Urinary bladder (tissue), 4 donors: ENCODE measurements at places on chromosomes 1 and 21. TPM values are rescaled to one million over a fixed set of nuclear protein-coding genes. Genes with fewer than 3 reads are reported as not detected.
A peak's percentile ranks its signal among the peaks of the same experiment; 100 is the strongest.

- no peak for DNase-seq
Observed at GRCh38 chr1:207248544-207249198, 72.8 kb upstream of the CD55 start.

- DNase-seq: peak; percentile 26
Observed at GRCh38 chr1:88302843-88303486, 381.1 kb upstream of the PKN2 start.

- DNase-seq: no peak
Observed at GRCh38 chr1:180953291-180954004, 40.8 kb downstream of the KIAA1614 start.

DNA sequence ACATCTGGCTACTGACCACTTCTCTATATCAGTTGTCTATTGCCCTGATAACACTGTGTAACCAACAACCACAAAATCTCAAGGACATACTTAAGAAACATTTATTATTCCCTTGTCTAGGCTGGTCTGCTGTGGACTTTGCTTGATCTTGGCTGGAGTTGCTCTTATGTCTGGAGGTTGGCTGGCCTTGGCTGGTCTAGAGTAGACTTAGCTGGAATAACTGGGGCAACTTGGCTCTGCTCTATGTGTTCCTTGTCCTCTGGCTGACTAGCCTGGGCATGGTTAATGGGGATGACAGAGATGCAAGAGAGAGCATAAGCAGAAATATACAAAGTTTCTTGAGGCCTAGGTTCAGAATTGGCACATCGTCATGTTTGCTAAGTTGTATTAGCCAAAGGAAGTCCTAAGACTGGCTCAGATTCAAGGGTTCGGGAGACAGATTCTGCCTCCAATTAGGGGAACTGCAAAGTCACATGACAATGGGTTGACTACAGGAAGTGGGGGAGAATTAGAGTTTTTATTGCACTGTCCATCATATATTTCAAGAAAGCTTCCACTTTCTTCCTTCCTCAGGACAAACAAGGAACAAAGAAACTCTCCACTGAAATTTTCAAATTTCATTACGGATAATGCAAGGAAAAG, 61.4 kb upstream of the HMCN1 start:
- DNase-seq: no peak

GRCh38 chr1:76781447-76781846, 85.8 kb upstream of the ST6GALNAC5 start:
- no peak for DNase-seq

DNA sequence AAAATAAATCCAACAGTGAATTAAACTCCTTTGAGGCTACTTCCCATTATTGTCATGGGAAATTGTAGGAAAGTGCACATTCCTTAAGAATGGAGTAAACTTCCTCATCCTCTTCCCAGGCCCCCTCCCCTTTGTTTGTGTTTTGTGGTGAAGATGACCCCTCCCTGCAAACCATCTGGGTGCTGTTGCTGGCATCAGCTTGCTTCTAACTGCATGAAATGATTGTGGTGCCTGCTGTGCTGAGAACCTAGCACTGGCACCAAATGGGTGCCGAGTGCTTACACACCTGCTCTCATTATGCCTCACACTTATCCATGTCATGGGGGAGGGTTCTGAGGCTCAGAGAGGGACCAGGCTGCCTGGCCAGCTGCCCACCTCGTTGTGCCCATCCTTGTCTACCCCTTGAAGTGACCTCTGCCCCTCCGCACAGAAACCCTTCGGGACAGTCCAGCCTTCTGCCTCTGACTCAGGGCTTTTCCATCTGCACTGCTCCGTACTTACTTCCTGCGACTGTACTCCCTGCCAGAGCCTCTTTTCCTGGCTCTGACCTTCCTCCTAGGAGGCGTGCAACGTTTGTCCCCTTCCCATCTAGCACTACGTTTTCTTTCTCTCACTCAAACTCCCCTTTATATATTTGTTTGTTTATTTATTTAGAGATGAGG, 30.6 kb downstream of the CAPN2 start:
- DNase-seq: no peak

DNA sequence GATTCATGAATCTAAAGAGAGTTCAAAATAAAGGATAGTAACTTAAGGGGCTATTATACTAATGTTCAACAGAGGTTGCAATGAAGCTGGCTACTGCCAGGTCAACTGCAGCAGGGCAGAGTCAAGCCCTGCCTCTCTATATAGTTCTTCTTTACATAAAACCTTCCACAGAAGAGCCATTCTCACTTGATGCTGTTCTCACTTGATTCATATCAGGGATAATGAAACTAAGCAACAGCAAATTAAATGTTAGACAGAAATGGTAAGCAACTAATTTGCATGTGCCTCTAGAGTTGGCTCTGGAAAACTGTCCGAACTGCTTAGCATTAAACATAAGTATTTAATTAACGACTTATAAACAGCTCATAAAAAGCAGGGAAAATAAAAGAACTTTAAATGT, 17.4 kb downstream of the CCSAP start:
- no peak for DNase-seq

DNA sequence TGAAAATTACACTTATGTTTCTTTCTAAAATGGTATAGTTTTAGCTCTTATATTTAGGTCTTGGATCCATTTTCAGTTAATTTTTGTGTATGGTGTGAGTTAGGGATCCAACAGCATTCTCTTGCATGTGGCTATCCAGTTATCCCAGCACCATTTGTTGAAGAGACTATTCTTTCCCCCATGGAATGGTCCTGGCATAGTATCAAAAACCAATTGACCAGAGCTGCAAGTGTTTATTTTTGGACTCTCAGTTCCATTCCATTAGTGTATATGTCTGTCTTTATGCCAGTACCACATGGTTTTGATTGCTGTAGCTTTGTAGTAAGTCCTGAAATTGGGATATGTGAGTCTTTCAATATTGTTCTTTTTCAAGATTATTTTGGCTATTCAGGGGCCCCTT, 14.3 kb downstream of the TTLL10 start:
- no peak for DNase-seq

DNA sequence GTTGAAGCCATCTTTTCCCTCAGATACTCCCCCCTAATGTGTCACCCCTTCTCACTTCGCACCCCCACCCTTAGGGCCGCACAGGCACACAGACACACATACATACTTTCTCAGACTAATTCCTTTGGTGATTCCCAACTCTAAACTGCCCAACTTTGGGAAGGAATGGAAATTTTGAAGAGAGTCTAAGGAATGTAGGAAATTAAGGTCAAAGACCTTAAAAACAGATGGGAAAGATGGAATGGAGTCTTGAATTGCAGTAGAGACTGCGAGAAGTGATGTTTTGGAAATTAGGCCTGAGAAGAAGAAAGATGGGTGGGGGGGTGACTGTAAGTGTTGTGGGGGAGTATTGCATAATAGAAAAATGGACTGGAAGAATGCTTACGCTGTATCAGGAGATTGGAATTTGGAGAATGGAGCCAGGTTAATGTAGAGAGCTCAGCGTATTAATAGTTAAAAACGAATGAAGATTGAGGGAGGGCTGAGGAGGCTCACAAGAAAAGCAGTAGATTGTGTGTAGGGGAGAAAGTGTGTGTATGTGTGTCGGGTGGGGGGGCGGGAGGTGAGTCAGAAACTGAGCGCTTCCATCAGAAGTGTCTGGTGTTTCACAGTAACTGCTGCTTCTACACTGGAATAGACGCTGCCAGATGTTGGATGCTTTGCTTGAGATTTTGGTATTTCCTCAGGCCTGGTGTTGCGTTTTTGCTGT, 1.7 kb downstream of the PIP5K1A start:
- no peak for DNase-seq

DNA sequence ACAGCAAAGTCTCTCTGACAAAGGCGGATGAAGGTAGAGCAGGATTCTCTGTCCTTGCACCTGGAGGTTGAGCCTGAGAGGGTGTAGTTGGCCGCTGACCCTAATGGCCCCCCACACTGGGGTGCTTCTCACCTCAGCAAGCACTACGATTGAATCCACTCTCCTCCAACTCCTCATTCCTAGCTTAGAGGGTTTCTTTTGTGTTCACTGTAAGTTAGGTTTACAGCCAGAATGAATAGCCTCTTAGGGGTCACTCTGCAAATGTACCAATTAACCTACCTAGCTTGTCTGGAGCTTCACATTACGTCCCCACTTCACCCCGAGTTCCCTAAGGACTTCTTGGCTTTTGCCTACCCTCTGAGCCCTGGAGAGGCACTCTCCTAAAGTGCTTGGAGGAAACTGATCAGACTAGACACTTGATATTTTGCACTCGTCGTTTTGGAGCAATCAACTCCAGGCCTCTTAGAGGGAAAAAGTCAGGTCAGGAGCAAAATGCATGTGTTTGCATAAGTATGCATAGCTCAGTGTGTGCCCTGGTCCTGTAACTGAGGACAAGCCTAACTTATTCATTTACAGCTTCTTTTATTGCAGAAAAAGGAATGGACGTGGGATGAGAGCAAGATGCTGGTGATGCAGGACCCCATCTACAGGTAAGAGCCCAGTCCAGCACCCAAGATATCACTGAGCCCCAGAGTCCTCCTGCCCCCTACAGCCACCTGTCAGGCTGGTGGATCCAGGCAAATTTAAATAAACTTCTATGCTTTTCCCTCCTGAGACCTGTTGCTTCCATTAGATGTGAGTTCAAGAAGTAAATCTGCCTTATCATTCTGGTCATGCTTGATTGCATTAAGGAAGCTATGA, 76.4 kb downstream of the SPATA46 start:
- DNase-seq: no peak

The TMEM39B gene
- total RNA-seq: 4.2 TPM

The CNR2 gene
- 0.11 TPM for total RNA-seq

The DFFA gene
- 26.8 TPM for total RNA-seq

The TTLL10 gene
- total RNA-seq: not detected

The LAMC2 gene
- total RNA-seq: 4.3 TPM

The WRAP73 gene
- 8.1 TPM for total RNA-seq

The C1orf226 gene
- total RNA-seq: 1.4 TPM

The AKR7A3 gene
- 0.53 TPM for total RNA-seq

The KCNJ6 gene
- total RNA-seq: 0.26 TPM
